ENCODE measurements at places on chromosomes 2 and 18. TPM values are rescaled to one million over a fixed set of nuclear protein-coding genes. Genes with fewer than 3 reads are reported as not detected.

Gene MEP1B
- 0.38 TPM for polyA plus RNA-seq

Gene SERPINB12
- not detected for polyA plus RNA-seq

Gene ERICH2
- polyA plus RNA-seq, result 3.0 TPM

Gene OTOS
- polyA plus RNA-seq, result 0.39 TPM

Gene NOSTRIN
- polyA plus RNA-seq, result 16.0 TPM

Gene BMP10
- polyA plus RNA-seq, result not detected

Gene SLC38A11
- polyA plus RNA-seq, result 4.2 TPM

Gene FBLN7
- polyA plus RNA-seq, result 12.7 TPM

Gene TUBA3E
- not detected for polyA plus RNA-seq

Gene CMPK2
- polyA plus RNA-seq, result 7.5 TPM

Gene SLC4A3
- 56.8 TPM for polyA plus RNA-seq

Gene NLRC4
- polyA plus RNA-seq, result 1.0 TPM

Gene FOXI3
- 0.26 TPM for polyA plus RNA-seq

Gene PDE1A
- polyA plus RNA-seq, result 9.6 TPM

Gene EGR4
- polyA plus RNA-seq, result not detected

Gene PLB1
- polyA plus RNA-seq, result 11.2 TPM

Gene DPP4
- polyA plus RNA-seq, result 2.4 TPM

Gene ASTL
- polyA plus RNA-seq, result 0.33 TPM

Gene CAPN13
- polyA plus RNA-seq, result 0.65 TPM
